ENCODE measurements at places on chromosomes 7 and 10. TPM values are rescaled to one million over a fixed set of nuclear protein-coding genes. Genes with fewer than 3 reads are reported as not detected.

DNA sequence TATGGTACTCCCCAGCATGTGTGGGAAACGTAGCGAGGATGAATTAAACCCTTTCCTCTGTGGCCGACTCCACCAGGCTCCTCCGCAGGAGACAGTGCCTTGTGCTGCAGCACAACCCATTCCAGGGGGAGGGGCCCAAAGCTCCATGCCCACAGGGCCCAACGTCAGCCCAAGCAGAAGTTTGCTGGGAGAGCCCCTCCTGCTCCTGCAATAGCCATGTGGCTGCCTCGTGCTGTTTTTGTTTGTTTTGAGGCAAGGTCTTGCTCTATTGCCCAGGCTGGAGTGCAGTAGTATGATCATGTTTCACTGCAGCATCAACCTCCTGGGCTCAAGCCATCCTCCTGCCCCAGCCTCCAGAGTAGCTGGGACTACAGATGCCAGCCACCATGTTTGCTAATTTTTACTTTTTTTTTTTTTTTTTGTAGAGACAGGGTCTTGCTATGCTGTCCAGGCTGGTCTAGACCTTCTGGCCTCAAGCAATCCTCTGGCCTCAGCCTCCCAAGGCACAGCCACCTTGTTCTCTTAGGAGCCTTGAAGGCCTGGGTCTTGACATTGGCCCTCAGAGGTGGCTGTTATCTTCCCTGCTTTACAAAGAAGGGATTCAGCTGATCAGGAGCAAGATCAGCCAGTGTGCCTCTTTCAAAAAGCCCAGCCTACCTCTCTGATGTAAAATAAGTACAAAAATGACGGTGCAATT, 102.8 kb downstream of the DYNC2I1 start:
- no peak overlapping the region for H3K4me3 ChIP-seq
- H3K27ac ChIP-seq, result no peak overlapping the region
- no peaks in the 10 kb centered on the region for H3K4me1 ChIP-seq
- H3K36me3 ChIP-seq, result no peaks in the 10 kb centered on the region
- no peak for DNase-seq
- H3K27me3 ChIP-seq, result no peaks in the 10 kb centered on the region

Gene ZNF777
- total RNA-seq, result 8.2 TPM

Gene IMPDH1
- 59.7 TPM for total RNA-seq

Gene SSC4D
- total RNA-seq, result 1.5 TPM

GRCh38 chr7:147400221-147400689, 1190.3 kb upstream of the C7orf33 start:
- no peaks in the 10 kb centered on the region for H3K36me3 ChIP-seq
- no peak overlapping the region for H3K27ac ChIP-seq
- no peak for DNase-seq
- H3K27me3 ChIP-seq, result no peaks in the 10 kb centered on the region

DNA sequence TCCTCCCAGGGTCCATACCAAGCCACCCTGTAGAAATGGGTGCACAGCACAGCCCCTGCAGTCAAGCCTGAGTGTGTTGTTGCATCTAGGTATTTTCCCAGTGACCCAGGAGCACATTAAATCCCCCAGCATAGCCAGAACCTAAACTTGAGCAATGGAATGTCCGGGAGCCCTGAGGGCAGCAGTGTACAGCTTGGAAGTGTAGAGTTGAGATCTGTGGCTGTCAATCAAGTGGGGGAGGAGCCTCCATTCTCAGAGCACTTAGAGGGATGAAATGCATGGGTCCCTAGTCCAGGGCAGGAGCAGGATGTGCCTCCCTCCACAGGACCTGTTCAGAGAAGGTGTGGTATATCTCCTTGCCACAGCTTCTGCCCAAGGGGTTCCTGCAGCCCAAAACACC, 885.1 kb downstream of the CCSER2 start:
- no peaks in the 10 kb centered on the region for H3K36me3 ChIP-seq
- no peaks in the 10 kb centered on the region for H3K4me1 ChIP-seq
- no peaks in the 10 kb centered on the region for H3K27me3 ChIP-seq
- no peak for DNase-seq

DNA sequence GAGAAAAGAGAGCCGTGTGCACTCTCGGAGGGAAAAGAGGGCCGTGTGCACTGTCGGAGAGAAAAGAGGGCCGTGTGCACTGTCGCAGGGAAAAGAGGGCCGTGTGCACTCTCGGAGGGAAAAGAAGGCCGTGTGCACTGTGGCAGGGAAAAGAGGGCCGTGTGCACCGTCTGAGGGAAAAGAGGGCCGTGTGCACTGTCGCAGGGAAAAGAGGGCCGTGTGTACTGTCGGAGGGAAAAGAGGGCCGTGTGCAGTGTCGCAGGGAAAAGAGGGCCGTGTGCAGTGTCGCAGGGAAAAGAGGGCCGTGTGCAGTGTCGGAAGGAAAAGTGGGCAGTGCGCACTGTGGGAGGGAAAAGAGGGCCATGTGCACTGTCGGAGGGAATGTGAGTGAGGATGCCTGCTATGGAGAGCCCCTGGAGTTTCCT, 188.7 kb downstream of the DNAJB6 start:
- DNase-seq, result no peak
- H3K27me3 ChIP-seq, result no peaks in the 10 kb centered on the region
- H3K36me3 ChIP-seq, result no peaks in the 10 kb centered on the region
- no peak overlapping the region for H3K27ac ChIP-seq
- H3K4me1 ChIP-seq, result no peaks in the 10 kb centered on the region

Measured in thoracic aorta (tissue), 2 donors.